ENCODE measurements at places on chromosomes 6 and 20.

GRCh38 chr6:118644007-118644406, 7.4 kb downstream of the CEP85L start:
- no peak for DNase-seq

GRCh38 chr6:21305893-21306332, 287.6 kb upstream of the SOX4 start:
- no peak for DNase-seq

DNA sequence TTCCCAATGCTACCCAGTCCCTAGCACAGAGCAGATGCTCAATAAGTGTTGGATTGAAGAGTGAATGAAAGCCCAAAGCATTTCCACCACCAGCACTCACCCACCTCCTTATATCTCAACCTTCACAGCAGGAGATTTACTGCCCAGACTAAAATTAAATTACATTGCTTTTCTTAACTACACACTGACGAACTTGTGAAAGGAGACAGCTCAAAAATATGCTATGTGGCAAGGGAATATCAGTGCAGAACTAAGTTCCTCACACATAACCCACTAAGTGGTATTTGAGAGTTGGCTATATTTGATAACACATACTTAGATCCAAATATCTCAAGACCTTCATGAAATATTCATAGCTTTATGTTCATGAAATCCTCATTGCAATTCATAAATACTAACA, 137.7 kb downstream of the FRK start:
- DNase-seq, result no peak

DNA sequence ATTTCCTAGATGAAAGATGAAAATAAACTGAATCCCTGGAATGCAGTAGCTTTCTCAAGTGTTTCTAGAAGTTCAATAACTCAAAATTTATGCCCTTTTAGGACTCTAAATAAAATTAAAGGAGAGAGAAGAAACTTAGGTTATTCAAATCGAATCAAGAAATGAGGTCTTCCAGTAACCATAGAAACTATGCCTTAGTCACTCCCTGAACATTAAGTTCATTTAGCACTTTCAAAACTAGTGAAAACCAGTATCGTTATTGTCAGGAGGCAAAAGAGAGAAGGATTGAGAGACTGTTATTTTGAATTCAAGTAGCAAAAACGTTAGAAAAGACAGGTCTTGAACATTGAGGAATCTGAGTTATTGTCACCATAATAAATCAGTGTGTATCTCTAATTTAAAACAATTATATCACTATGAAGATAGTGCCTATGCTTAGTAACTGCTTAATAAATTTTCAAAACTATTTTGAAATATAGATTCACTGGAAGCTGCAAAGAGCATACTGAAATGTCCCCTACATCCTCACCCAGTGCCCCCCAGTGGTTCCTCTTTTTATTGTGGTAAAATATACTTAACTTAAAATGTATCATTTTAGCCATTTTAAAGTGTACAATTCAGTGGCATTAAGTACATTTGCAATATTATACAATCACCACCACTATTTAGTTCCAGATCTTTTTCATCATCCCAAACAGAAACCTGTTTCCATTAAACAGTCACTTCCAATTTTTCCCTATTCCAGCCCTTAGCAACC, 4.6 kb downstream of the RPP21 start:
- no peak for DNase-seq

DNA sequence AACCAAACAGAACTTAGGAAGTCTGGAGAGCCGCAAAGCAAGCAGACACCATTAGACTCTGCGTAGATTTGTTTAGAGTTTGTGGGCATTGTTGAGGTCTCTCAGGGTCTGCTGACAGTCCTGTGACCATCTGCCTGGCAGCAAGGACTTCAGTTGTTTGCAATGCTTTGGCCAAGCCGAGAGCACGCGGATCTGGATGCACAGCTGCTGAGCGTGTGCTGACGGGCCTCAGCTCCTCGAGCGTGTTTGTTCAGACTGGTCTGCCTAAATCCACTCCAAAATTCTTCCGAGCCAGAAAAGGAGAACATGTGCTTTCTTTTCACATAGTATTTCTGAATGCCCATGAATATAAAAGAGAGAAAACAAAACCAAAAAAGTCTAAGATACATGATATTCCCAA, 159.0 kb downstream of the ZNF217 start:
- no peak for DNase-seq

DNA sequence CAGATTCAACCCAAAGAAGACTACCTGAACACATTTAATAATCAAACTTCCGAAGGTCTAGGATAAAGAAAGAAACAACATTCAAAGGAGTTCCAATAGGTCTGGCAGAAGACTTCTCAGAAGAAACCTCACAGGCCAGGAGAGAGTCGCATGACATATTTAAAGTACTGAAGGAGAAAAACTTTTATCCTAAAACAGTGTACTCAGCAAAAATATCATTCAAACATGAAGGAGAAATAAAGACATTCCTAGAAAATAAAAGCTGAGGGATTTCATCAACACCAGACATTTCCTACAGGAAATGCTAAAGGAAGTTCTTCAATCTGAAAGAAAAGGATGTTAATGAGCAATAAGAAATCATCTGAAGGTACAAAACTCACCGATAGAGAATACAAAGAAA, 108.6 kb downstream of the BTBD9 start:
- DNase-seq, result no peak

Measured in fibroblast of skin of back (primary cell).